ENCODE measurements at places on chromosomes 7 and 10. TPM values are rescaled to one million over a fixed set of nuclear protein-coding genes. Genes with fewer than 3 reads are reported as not detected.

Gene ABLIM1
- 34.2 TPM for total RNA-seq

Gene CDH23
- 2.0 TPM for total RNA-seq

Gene MYH16
- total RNA-seq, result 0.56 TPM

Gene OPN4
- total RNA-seq, result not detected

Gene ADAMTS14
- total RNA-seq, result 0.09 TPM

Gene PDSS1
- 14.9 TPM for total RNA-seq

Gene GPC2
- total RNA-seq, result 0.92 TPM

All from A549 treated with CORT108297 at 1 μM for 4 hours (cell line).